Activated gamma-delta T cell treated with Interleukin-2 at 50 U/mL for 16 hours (primary cell): ENCODE measurements at places on chromosomes 2 and 18.

DNA sequence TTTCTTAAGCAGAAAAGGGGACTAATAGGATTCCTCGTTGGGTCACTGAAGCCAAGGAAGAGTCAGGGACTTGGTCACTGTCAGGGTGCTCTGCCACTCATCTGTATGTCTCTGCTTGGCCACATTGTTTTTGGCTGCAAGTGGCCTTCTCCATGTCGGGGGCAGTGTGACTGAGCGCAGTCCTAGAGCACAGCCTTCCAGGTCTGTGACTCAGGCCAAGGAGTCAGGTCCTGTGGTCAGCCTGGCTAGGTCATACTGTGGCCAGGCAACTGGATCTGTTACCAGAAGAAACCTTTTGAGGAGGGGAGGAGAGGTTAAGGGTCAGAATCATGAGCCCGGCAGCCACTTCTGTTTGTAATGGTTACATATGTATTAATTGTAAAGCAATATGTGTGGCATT, 61.3 kb downstream of the GALNT1 start:
- DNase-seq: no peak

DNA sequence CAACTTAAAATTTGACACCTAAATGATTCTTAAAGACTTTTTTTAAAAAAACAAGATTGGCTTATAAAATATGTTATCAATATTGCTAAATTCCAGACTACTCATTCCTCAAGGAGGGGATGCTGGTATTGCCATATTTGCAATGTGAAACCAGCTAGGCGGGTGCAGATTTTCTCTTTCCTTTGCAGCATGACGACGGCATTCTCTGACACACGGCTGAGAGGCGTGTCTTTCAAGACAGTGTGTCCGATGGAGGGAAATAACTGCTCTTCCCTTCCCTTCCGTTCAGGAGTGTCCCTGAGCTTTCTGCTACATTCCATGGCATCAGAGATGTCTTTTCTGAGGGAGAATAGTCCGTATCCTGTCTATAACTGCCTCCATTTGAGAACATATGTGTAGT, 38.2 kb upstream of the CNGA3 start:
- DNase-seq: no peak

DNA sequence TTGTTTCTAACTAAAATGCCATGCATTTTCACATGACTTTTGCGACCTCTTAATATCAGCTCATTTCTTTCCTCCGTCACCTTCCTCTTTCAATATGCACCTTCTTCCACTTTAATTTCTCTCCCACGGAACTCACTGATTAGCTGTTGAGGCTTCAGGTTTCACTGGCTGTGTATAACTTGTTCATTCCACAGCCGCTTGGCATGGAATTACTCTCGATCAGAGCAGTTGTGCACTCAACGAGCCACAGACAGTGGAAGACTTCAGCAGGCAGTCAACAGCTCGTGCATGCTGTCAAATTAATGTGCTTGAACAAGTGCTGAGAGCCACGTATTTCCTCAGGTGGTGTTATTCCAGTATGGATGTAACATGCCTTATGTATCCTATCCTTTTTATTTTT, 491.2 kb upstream of the DDX18 start:
- no peak for DNase-seq

DNA sequence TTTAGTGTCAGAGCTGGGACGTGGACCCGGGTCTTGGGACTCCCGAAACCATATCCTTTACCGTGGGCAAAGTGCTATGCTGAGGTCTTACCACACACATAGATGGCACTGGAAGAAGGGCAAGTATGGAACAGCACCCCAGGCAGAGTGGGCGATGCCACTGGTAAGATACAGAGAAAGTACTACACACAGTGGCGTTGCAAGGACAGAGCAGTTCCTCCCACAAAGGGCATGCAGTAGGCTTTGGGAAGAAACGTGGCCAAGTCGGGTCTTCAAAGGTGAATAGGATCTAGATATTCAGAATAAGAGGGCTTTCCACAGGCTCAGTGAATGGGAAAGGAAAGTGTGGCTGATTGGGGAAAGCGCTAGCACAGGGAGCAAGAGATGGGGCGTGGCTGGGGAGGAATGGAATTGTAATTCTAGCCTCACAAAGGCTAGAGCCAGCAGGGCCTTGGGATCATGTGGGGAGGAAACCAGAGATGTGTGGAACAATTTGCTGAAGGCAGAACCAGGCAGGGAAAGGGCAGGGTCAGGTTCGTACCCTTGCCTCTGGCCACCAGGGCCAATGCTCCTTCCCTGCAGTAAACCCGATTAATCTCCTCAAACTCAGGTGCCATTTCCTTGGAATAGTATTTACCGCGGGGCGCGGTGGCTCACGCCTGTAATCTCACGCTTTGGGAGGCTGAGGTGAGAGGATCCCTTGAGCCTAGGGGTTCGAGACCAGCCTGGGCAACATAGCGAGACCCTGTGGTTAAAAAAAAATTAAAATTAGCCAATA, 36.0 kb downstream of the PCBP1 start:
- no peak for DNase-seq

GRCh38 chr2:128635361-128635900, 316.8 kb upstream of the HS6ST1 start:
- no peak for DNase-seq

- DNase-seq: no peak
These were observed 206.0 kb downstream of the HDAC4 start for GRCh38 chr2:239194731-239195317.

DNA sequence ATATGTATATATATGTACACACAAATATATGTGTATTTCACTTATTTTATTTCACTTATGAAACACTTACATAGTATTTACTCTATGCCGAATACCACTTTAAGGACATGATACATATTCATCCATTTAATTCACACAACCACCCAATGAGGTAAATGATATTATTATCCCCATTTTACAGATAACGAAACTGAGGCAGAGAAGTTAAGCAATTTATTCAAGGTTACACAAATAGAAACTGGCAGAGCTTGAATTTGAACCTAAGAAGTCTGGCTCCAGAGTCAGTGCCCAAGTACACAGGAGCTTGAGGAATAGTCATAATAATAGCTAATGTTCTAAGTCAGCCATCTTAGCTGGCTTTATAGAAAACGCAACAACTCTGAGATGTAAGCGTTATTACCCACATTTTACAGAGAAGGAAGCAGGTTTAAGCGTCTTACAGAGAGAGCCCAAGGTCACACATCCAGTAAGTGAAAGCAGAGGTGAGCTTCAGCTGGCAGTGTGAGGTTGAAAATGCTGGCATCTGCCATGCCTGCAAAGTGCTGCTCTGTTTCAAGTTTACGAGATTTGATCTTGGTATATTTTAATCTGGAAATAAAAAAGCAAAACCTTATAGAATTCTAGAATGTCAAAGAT, 326.9 kb downstream of the LPIN1 start:
- DNase-seq: no peak

DNA sequence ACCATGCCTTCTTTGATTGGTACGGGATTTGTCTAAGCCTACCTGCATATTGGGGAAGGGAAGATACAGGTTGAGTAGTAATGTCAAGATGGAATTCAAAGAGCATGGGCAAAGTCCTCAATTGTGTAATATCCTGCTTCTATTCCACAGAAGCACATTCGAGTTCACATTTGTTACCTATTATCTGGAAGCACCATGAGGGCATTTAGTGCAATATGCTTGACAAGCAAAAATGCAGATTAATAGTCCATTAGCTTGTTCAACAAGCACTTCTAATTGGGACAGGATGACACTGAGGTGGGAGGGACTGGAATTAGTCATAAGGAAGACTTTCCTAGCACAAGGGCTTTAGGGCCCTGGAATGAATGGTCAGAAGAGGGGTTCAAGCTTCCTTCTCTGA, 40.5 kb downstream of the MYO5B start:
- DNase-seq: no peak

- no peak for DNase-seq
These were observed 126.4 kb downstream of the TMEM17 start for GRCh38 chr2:62379566-62379965.
